ENCODE measurements at places on chromosomes 5 and 9. TPM values are rescaled to one million over a fixed set of nuclear protein-coding genes. Genes with fewer than 3 reads are reported as not detected.

The TMC1 gene
- 0.82 TPM for total RNA-seq

The RNF224 gene
- total RNA-seq: not detected

The RAI14 gene
- 250 TPM for total RNA-seq

The SLC23A1 gene
- not detected for total RNA-seq

The FBP2 gene
- not detected for total RNA-seq

The DOCK2 gene
- total RNA-seq: 1.2 TPM

The GABRB2 gene
- not detected for total RNA-seq

The TRIM14 gene
- total RNA-seq: 3.9 TPM

All from glomerular endothelial cell (primary cell).